Choroid plexus epithelial cell (primary cell): ENCODE measurements at places on chromosomes 5 and 9.

GRCh38 chr9:76292246-76292645, 102.0 kb downstream of the RFK start:
- DNase-seq: peak; percentile 24

GRCh38 chr5:176716320-176716719, 69.0 kb downstream of the TSPAN17 start:
- peak; percentile 83 for DNase-seq

- DNase-seq: no peak
Observed at GRCh38 chr5:156803404-156803803, 46.7 kb upstream of the PPP1R2B start.

- DNase-seq: peak; percentile 52
Observed at GRCh38 chr5:140632366-140633020, 482 bp downstream of the CD14 start.

DNA sequence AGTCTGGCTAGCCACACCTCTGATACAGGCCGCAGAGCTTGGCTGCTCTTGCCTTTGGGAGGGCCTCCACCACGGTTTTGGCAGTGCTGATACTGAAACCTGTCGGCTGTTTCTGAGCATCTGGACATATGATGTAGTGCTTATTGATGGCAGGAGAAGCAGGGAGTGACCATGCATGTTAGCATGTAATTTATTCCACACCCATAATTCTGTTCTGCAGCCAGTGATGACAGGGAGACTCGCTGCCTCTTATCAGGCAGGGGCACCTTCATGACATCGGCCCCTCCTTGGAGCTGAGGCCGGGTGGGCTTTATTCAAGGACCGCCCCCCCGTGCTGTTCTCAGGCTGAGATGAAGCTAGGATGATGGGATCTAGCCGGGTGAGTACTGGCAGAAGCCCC, 49.0 kb downstream of the OLFM1 start:
- no peak for DNase-seq

DNA sequence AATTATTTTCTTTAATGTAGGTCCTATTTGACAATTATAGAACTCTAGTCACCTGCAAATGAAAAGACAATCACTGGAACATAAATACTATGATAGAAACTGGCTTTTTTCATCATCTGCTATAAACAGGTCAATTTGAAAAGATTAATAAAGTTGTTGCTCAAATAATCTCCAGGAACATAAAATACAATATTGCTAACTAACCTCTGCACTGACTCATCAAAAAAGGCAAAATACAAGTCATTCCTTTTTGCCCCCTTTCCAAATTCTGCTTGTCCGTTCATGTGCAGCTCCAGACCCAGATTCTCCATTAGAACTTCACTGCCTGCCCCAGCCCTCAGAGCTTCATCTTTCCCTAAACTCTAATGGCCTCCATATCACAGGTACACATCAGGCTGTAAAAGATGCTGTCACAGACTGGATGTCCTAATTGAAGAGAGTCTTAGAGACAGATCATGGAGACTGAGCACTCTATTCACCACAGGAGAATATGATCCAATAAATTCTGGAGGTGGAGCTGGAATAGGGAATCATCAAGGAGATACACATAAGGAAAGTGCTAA, 1.6 kb downstream of the DCTN4 start:
- no peak for DNase-seq

- DNase-seq: no peak
Observed at GRCh38 chr5:39502704-39503103, 77.9 kb upstream of the DAB2 start.

- DNase-seq: no peak
Observed at GRCh38 chr5:62450259-62450658, 37.7 kb downstream of the IPO11 start.

- DNase-seq: no peak
Observed at GRCh38 chr9:133906932-133907910, 84.9 kb downstream of the VAV2 start.

- peak; percentile 31 for DNase-seq
Observed at GRCh38 chr9:29393064-29393463, 1819.8 kb upstream of the C9orf72 start.

- no peak for DNase-seq
Observed at GRCh38 chr5:97074859-97075489, 67.4 kb downstream of the LIX1 start.

DNA sequence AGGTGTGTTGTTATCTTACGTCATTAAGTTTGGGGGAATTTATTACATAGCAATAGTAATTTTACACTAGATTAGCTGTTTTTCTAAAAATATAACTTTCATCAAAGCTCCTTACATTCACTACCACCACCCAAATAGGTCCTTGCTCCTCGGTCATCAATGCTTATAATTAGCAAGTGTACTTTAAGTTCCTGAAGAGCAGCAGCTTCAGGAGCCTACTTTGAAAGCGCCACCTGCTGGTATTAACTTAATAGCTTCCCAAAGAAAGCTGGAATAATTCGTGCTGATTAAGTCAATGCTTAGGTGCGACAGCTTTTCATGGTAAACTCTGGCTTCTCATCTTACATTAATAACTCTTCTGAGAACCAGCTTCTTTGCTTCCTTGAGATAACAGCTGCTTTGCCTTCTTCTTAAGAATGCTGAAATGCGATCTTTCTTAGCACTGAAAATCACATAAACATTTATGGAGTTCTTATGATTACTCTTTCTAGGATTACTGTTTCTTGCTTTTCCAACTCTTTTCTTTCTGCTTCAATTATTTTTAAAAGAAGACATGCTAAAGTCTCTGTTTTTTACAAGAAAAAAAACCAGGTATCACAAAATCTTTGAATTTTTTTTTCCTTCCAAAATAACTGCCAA, 10.0 kb upstream of the C5 start:
- DNase-seq: peak; percentile 87

GRCh38 chr5:65611524-65611923, 12.6 kb downstream of the TRIM23 start:
- peak; percentile 67 for DNase-seq

- no peak for DNase-seq
Observed at GRCh38 chr9:23743036-23743435, 83.0 kb downstream of the ELAVL2 start.
